ENCODE measurements at places on chromosomes 4 and X.

GRCh38 chrX:45601052-45601451 lies 400.4 kb upstream of the DIPK2B start:
- DNase-seq: no peak

DNA sequence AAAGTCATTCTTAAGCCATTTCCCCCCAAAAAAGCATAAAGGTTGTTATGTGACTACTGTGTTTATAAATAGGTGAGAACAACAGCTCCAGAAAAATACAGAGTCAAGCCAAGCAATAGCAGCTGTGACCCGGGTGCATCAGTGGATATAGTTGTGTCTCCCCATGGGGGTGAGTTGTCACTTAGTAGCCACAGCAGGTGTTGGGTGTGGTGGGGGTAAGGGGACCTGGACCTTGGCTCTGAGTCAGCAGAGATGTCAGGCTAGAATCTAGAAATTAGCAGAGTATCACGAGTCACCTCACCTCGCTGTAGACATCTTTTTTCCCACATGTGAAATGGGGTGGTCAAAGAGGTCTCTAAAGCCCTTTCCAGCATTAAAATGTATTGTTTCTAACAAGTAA lies 42.4 kb downstream of the MOSPD2 start:
- DNase-seq: no peak

DNA sequence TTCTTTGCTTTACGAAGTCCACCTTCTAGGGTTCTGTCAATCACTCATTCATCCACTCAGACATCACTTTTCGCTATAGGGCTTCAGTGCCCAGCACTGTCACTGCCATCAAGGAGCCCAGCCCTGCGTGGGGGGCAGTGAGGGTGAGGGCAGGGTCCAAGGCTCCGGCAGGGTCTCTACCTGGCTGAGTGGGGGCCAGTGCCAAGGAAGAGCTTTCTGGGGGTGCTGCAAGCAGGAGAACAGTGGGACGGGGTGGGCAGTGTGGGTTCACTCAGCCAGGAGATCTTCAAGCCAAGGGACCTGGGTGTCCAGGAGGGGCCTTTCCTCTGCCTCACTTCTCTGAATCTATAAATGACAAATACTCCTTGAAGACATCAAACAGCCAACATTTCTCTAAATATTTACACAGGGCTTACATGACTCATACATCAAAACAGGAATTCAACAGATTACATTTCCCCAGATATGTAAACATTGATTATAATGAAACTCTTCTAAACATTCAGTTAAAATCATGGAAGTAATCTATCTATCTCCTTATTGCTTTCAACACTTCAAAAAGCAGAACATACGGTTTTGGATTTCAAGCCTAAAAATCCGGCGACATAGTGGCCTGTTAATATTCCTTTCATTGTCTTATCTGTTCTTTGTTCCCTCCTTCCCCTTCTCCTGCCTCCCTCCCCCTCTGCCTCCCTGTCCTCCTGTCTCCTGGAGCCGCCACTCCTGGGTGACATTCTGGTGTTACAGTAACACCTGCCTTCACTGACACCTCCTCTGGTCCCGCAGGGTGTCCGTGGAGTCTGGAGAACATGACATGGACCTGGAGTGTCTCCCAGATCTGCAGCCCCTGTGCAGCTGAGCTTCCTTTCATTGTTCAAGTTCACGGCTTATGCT lies 94.4 kb upstream of the ADRA2C start:
- DNase-seq: no peak

- no peak for DNase-seq
These were observed 152.6 kb upstream of the HAND2 start for GRCh38 chr4:173682609-173683008.

DNA sequence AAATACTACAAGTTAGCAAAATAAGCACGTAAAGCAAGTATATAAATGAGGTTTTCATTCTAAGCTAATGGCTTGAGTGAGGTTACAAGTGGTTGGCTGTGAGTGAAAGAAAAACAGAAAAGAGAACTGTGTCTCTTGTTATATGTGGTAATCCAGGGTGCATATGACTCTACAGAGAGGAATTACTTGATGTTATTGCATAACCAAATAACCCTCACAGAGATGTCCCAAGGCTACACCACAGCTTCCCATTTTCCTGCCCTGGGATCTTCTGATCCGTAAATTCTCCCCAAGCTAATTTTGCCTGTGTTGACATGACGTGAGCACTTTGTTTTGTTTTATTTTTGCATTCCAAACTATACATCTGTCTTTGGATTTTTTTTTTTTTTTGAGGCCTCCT lies 470.0 kb upstream of the INTU start:
- DNase-seq: no peak

DNA sequence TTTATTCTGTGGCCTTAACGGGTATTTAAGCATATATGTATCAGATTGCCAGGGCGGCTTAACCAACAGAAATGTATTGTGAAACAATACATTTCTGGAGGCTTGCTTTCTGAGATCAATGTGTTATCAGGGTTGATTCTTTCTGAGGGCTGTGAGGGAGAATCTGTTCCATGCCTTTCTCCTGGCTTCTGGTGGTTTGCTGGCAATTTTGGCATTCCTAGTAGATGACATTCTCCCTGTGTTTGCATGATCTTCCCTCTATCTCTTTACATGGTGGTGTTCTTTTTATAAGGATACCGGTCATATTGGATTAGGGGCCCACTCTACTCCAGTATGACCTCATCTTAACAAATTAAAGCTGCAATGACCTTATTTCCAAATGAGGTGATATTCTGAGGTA lies 16.9 kb upstream of the CEP135 start:
- no peak for DNase-seq

DNA sequence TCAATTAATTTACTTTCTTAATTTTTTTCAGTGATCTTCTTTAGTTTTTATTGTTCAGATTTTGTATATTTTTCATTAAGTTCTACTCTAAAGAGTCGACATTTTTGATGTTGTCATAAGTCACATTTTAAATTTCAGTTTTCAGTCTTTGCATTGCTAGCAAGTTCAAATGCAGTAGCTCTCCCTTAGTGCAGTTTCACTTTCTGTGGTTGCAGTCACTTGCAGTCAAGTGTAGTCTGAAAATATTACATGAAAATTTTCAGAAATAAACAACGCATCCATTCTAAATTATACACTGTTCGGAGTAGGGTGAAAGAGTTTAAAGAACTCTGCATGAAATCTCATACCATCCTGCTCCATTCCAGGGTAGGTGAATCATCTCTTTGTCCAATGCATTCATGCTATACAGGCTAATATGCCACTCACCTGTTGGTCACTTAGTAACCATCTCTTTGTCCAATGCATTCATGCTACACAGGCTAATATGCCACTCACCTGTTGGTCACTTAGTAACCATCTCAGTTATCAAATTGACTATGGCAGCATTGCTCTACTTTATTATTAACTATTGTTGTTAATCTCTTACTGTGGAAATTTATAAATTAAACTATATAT lies 356.9 kb downstream of the STPG2 start:
- no peak for DNase-seq

DNA sequence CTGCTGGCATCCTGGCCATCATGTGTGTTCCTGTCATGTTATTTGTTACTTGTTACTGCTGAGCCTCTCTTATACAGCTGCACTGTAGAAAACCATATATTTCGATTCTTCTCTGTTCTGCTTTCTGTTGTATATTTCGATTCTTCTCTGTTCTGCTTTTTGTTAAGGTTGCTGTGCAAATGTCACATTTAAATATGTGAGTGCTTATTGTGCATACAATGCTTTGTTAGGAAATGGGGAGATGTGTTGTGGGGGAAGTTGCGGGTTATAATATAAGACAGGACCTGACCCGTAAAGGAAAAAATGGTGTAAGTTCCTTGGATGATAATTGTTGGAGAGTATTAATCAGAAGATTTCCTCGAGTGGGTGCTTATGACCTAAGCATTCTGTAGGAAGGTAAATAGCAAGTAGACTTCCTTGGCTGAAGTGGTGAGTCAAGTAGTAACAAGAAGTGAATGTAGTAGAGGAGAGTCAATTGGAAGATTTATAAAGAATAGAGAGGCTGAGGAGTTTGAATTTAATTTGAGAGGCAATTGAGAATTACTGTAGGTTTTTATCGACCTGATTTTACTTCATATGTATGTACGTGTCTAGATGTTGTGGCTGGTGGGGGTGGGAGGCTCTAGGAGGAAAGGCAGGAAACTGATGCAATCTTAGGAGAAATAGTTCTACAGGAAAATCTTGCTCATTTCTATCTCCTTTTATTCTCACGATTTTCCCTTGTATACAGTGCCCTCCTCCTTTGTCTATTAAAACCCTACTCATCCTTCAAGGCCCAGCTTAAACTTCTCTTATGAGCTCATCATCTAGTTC lies 8.5 kb downstream of the OGT start:
- DNase-seq: no peak

DNA sequence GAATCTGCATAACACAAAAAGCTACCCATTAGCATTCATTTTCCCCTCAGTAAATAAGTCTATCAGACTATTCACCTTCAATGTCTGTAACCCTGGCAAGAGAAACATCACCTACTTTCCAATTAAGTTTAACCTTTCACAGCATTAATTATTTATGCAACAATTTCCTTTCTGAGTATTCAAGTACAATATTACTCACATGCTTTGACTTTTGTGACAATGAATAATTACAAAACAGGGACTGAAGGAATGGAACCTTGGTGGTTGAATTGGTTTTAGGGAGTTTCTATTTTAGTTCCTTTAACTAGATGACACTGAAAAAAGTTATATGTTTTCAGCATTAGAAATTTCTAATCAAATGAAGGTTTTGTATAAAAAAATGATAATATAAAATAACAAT lies 932.3 kb upstream of the EPHA5 start:
- no peak for DNase-seq

DNA sequence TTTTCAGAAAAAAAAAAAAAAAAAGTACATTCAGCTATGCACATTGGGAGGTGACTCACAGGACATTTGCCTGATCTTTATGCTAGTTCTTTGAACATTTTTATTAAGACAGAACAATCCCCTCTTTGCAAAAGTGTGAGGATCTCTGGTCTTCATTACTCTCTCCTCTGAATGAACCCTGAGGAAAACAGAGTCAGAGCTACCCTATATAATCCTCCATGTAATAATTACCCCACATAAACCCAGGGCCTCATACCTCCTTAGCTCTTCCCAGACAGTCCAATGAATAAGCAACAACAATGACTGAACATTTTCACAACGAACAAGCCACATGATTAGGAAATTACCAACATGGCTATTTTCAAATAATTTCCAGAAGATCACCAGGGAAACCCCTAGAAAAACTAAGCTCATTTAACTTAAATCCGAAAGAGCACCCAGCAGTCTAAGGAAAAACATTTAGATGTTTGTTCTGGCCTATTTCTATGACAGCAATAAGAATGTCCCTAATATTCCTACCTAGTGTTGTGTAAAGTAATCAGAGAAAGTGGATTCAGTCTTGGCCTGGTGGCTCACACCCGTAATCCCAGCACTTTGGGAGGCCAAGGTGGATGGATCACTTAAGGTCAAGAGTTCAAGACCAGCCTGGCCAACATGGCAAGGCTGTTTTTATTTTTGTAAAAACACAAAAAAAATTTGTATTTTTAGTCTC lies 37.8 kb downstream of the TBC1D9 start:
- no peak for DNase-seq

DNA sequence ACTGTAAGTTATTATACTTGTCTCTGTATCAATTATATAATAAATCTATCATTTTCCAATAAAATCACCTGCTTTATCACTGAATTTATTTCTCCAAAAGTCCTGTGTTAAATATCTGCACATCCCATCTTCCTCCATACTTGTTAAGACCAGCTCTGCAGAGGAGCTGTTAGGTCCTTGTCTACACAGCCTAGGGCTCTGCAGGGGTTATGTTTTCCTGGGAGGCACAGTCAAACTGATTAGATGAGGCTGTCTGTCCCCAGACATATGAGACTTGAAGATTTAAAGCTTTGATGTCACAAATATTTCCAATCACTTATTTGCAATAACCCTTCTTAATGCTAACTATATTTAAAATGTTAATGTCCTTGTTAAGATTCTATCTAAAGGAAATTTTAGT lies 446.8 kb downstream of the TRAM1L1 start:
- no peak for DNase-seq

DNA sequence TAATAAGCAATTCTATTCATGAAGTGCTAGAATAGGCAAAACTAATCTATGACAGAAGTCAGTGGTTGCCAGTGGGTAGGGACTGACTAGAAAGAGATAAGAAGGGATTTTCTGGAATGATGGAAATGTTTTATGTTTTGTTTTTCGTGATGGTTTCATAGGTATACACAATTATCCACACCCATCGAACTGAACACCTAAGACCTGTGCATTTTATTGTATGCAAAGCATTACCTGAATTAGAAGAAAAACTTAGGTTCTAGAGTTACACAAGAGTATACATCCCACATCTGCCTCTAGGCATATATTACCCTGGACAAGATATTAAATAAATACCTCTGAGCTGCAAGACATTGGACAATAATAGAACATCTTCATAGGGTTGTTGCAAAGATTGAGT lies 205.2 kb downstream of the SOWAHB start:
- no peak for DNase-seq

GRCh38 chrX:36961590-36961989 lies 46.6 kb upstream of the FAM47C start:
- no peak for DNase-seq

DNA sequence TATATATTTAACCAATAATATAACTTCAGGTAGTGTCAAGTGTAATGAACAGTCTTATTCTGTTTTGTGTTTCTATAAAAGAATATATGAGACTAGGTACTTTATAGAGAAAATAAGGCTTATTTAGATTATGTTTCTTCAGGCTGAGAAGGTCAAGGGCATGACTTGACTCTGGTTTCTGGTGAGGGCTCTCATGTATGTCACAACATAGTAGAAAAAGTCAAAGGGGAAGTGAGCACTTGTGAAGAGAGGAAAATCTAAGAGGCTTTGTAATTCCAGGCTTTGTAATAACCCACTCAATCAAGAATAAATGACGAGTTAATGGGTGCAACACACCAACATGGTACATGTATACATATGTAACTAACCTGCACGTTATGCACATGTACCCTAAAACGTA lies 27.6 kb downstream of the PRR32 start:
- peak; percentile 44 for DNase-seq

DNA sequence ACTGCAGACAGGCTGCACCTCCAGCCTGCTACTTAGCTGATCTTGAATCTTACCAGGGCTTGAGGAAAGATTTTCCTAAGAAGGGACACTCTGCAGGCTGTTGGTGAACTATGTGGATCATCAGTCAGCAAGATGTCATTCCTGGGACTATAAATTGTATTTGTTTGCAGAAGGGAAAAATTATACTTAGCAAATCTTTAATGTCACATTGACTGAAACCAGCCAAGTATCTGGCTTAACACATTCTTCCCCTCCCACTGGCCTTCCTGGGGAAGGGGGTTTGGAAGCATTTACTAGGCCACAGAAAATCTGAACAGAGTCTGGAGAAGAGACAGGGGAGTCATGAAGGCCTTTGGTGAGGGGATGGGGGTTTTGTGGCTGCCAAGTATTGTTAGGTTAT lies 156.7 kb upstream of the EOLA2 start:
- no peak for DNase-seq

GRCh38 chr4:101846550-101846949 lies 56.0 kb downstream of the BANK1 start:
- DNase-seq: no peak

DNA sequence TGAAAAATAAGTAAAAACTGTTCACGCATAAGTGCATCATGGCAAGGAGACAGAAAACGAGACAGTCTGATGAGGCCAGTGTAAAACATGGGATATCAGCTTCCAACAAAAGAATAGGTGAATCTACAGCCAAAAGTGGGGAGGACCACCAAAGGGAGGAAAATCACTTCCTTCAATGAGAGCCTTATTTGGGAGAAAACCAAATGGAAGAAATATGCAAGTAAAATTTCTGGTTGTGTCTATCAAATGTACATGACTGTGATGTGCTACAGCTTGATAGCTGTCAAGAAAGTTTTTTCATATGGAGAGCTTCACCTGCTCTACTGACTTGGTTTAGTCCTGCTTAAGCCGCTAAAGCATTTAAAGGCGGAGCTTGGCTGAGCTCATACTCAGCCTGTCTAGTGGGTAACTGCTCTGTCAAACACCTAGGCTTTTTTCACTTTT lies 66.2 kb downstream of the MAGEA1 start:
- no peak for DNase-seq

All from DMS153 (cell line).